GM23338 (cell line): ENCODE measurements at places on chromosomes 7 and 10.

DNA sequence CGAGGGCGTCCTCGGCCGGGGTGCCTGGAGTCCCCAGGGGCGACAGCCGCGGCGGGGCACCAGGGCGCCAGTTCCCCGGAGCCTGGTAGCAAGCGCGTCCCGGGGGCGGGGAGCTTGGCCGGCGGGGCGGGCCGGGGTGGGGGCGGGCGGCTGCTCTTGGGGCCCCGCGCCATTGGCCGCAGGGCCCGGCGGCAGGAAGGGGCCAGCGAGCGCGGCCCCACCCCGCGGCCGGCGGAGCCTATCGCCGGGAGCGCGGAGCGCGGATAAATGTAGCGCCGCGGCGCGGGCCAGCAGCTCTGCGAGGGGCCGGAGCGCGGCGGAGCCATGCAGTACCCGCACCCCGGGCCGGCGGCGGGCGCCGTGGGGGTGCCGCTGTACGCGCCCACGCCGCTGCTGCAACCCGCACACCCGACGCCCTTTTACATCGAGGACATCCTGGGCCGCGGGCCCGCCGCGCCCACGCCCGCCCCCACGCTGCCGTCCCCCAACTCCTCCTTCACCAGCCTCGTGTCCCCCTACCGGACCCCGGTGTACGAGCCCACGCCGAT, at the start of gene HHEX:
TSS of gene HHEX (plus strand) at position 293 of the 548 bp plus-strand sequence. CDS start at position 325, 32 bp downstream.
- no peak for DNase-seq

- DNase-seq = no peak
Observed at GRCh38 chr7:17696422-17696821, 243.9 kb downstream of the SNX13 start.

DNA sequence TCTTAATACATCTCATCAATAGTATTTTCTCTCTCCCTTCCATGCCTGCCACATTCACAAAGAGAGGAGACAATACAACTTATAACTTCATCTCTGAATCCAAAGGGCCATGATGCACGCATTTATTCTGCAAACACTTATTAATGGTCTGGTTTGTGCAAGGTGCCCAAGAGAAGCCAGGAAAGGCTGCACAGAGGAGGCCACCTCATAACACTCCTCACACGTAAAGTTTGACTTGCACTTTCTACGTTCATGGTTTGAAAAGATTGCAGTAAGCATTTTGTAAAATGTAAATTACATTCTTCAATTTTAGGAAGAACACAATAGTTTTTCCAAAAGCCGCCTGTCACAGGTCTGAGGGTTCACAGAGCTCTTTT, 1.2 kb upstream of the PALS2 start:
- no peak for DNase-seq

DNA sequence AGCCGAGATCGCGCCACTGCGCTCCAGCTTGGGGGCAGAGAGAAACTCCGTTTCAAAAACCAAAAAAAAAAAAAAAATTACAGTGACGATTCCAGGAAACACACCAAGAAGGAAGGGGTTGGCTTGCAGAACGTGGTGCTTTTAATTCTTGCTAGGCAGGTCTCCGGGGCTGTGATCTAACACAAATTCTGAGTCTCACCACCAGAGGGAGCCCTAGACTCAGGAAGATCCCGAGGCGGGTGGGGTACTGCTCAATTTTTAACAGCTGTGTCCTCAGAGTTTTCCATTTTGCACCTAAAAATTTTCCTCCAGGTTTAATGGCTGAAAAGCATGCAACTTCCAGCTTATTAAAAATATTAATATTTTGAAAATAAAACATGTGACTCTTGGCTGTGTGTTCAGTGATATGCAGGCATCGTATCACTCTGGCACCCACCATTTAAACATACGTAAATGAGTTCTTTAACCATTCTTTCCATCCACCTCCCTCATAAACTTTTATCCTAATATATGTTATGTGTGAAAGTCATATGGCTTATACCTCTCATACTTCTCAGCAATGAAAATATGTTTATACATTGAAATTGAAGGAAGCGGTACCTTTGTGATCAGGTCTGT, 26.5 kb upstream of the NUB1 start:
- DNase-seq = peak; percentile 88

- no peak for DNase-seq
Observed at GRCh38 chr7:8129318-8129659, 132.7 kb downstream of the ICA1 start.

DNA sequence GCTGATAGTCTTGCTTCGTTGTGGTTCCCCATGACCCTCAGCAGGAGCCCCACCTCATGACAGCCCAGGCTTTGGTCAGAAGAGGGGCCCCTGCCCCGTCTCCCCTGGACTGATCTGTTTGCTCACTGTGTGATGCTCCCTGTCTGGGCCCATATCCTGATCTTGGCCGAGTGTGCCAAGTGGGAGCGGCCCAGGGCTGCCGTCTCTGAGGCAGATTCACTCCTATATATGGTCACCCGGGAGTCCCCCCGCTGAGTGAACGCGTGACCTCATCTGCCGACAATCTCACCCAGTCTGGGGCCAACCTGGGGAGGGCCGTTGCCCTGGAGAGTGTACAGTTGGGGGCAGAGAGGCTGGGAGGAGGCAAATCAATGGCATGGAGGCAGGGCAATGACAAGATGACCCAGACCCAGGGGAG, 34.5 kb downstream of the PPIF start:
- DNase-seq = no peak

GRCh38 chr10:5272065-5272803, 75.6 kb downstream of the AKR1C4 start:
- DNase-seq = no peak

DNA sequence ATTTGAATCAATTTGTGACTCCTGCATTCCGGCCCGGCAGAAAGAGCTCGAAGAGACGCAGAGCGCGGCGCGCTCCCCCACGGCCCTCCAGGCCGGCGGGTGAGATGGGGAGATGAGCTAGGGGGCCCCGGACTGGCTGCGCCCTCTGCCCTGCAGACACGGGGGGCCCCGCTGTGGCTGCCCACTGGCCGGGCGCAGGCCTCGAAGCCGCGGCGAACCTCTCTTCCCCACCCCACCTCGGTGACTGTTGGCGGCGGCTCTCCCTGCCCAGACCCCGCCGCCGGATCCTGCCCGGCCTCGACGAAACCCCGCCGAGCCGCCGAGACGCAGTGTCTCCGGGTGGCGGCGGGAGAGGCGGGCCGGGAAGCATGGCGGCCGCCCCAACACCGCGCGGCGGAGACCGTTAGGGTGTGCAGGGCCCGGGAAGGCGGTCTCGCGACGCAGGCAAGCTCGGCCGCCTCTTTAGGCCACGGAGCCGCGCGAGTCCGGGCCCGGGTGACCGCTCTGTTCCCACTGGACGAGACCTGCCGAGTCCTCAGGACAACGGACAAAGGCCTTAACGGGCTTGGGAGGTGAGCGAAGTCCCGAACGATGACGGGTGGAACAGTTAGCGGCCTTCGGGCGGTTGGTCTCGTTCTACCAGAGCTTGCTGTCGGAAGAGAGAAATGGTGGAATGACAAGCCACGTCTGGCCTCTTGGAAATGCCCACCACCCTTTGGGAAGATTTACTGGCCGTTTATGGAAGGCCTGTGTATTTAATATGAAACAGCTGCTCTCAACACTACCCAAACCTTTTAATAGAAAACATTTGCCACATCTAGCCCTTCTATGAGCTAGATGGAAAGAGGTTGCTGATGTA, 24.3 kb downstream of the NUP42 start:
- DNase-seq = peak; percentile 68

DNA sequence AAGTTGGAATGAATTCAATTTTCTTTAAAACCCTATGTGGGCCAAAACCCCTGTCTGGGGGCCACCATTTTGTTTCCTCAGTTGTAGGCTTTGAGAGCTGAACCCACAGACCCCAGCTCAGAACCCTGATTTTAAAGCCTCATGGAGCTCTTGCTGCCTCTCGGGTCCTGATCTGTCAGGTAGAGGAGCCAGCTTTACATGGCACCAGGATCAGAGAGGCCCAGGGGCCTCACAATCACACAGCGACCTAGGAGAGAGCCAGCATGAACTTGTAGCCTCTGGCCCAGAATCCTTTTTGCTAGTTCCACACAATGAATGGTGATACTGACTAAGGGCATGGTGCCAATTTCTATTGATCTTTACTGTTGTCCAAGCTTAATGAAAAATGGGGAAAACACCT, 84.3 kb upstream of the SORCS3 start:
- no peak for DNase-seq

DNA sequence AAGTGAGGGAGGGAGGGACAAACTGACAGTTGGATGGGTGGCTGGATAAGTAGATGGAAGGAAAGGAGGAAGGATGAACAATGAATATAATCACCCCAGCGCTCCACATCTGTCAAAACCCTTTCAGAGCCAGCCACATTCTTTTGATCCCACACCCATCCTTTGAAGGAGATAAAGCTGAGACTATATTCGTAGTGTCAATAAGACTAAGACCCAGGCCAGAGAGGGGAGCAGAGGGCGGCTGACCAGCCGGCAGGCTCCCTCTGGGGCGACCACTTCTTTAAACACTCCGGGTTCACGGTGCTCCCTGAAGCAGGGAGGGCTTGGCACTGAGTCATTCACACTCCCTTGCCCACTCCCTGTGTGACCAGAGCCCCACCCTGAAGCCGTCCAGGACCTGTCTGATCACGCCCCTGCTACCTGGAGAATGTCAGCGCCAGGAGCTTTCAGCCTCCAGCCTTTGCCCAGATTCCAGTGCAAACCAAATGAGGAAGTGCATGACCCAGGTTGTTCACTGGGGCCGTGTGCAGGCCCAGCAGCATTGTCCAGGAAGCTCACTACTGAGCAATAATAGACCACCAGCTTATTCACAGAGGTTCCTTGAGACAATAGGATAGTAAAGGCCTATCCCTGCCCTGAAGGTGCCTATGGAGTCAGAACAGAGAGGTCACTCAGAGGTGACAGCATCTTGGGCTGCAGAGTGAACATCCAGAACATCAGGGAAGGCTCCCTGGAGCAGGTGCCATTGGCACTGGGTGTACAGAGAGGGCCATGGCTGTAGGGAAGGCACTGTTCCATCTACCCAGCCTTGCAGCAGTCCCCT, 34.4 kb downstream of the UNC5B start:
- no peak for DNase-seq

DNA sequence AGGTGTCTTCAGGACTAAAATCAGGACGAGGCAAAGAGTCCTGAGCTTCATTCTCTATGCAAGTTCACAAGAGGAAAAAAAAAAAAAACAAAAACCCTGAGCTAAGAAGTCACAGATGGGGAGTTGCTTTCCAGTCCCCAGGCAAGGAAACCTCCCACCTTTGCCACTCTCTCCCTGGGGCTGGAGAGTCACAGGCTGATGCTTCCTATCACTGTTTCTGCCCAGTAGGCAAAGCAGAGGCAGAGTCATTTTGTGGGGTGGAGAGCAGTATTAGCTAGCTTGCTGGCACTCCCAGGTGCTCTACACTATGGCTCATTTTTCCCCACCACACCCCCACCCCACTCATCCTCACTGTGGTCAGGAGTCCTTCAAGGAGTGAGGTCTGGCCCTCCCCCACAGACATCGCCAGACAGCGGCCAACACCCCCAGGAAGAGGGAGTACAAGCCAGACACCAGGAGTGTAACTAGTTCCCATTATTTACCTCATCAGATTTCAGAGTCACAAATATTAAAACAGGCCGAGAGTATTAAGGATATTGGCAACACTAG, 34.6 kb upstream of the UNC5B start:
- DNase-seq = no peak

DNA sequence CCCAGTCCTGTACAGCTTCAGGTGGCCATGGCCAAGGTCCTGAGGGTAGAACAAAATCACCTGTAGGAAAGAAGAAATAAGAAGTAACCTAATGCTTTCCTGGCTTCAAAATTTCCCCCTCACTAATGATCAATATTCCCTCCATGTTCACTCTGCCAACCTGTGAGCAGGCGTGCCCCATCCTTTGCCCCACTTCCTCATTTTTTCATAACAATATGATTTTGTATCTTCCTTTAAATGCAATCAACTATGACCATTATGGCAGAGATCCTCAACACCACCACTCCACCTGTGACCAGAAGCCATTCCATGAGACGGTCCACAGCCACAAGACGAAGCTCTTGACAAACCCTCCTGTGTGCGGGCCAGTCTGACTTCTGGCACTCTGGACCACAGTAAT, 7.0 kb downstream of the MSS51 start:
- DNase-seq = no peak

DNA sequence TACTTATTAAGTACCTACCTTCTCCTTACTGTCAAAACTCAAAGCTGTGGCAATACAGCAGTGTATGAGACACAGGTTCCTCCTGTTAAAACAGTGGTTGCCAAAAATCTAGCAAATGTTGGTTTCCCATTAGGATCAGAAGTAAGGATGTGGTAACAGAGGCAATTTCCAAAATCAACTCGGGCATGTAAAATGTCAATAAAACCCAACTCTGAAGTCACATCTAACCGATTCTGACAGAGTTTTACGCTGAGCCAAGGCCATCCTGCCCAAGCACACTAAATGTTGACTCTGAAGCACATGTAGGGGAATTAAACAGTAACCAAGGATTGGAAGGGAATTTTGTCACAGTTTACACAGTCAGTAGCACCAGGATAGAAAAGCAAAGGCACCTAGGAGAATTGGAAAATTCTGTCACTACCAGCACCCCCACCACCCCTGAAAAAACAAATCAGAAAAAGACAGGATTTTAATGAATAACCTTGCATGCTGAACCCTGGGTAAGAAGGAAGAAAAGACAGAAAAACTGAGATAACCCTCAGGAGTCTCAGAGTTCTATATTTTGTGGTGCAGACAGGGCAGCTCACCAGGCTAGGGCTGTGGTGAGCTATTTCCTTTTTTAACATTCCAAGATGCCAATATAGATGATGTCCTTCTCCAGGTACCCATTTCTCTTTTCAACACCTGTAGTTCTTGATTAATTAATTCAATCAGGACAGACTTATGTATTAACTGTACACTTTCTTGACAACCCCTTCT, 119.5 kb downstream of the DOCK4 start:
- DNase-seq = no peak

GRCh38 chr7:132298790-132299189, 277.5 kb downstream of the PLXNA4 start:
- DNase-seq = no peak

DNA sequence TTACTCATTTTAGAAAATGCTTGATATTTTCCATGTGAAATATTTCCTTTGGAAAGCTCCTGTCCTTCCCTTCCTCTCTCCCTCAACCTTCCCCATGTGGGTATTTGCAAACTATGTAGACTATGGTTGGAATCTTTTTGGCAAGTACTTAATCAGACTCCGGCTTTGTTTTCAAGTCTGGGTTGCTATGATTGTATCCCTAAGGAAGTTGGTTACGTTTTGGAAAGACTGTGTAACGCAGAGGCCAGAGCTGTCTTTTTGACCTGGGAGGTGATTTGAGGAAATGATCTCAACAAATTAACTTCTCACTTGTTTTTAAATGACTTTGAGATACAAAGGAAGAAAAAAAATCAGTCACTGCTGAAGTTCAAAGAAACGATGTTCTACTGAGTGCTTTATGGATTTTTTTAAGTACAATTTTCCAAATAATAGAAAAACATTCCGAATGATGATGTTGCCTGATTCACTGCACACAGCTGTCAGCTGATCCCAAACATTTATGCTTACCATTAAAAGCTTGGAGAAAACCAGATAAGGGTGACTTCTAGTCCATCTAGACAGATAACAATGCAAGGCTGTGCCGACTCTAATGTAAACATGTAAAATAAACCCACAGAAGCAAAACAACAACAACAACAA, 145.5 kb upstream of the CELF2 start:
- peak; percentile 46 for DNase-seq

GRCh38 chr7:43072530-43072929, 39.9 kb upstream of the HECW1 start:
- no peak for DNase-seq

- no peak for DNase-seq
Observed at GRCh38 chr7:116271963-116272886, 61.9 kb downstream of the TES start.
